ENCODE measurements at places on chromosomes 16 and 17.

DNA sequence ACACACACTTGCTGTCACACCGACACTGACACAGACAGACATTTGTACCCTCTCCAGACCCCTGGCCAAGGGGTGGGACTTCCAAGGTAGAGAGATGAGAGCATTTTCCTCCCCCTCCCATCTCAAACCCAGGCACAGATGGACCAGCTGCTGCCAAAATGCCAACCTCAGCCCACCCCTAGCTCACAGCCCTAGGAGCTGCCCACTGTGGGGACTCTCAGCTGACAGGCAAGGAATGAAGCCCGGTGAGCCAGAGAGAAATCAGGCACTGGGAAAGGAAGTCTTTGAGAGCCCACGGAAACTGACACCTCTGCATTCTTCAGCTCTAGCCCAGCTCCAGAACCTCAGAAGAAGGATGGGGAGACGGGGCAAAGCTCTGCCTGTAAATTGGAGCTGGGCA, 2.8 kb downstream of the ETV4 start:
- DNase-seq: no peak

DNA sequence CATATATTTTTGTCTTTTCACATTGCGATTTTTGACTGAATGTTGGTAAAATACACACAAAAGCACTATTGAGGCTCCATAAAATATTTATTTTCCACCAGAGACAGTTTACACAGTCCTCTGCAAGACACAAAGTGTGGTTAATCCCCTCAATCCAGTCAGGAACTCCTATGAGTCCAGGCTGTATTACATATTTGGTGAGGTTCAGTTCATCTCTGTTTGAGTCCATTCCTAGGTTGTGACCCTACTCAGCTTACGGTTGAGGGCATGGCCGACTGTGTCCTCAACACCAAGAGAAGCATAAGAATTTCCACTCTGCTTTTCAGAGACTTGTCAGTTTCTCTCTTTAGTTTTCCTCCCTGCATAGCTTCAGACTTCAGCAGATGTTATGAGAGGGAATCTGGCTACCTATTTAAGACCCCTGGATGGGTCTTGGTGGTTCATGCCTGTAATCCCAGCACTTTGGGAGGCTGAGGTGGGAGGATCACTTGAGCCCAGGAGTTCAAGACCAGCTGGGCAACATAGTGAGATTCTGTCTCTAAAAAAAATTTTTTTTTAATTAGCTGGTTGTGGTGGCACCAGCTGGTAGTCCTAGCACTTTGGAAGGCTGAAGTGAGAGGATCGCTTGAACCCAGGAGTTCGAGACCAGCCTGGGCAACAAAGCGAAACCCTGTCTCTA, 25.1 kb downstream of the ARL4D start:
- DNase-seq: no peak

GRCh38 chr16:55045756-55046460, 115.2 kb downstream of the IRX5 start:
- DNase-seq: no peak

DNA sequence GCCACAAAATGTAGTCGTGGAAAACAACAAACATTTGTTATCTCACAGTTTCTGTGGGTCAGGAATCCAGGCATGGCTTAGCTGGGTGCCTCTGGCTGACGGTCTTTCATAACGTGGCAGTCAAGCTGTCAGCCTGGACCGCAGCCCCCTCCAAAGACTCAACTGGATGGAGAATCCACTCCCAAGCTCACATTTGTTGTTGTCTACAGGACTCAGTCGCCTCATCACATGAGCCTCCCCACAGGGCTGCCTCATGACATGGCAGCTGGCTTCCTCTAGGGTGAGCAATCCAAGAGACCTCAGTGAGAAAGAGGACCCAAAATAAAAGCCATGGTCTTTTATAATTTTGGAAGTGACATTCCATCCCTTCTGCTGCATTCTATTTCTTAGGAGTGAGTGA, 34.7 kb upstream of the AKAP1 start:
- DNase-seq: no peak
